ENCODE measurements at places on chromosomes 1 and 21.

DNA sequence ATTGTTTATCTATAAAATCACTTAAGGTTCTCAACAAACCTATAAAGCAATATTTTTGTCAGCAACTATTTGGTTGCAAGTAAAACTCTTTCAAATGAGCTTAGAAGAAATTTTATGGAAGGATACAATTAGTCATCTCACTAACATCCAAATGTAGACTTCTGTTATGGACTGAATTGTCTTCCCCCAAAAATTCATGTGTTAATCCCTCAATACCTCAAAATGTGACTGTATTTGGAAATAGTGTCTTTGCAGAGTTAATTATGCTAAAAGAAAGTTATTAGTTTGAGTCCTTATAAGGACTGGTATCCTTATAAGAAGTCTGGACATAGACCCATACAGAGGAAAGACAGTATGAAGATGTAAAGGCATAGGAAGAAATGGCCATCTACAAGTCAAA lies 357.8 kb upstream of the PRMT6 start:
- no peak for DNase-seq

- no peak for DNase-seq
Measured at GRCh38 chr1:184356891-184357290, 29.9 kb upstream of the C1orf21 start.

- no peak for DNase-seq
Measured at GRCh38 chr1:36160388-36160948, 4.5 kb downstream of the MAP7D1 start.

GRCh38 chr1:9119745-9120144 lies 9.2 kb downstream of the GPR157 start:
- DNase-seq = no peak

DNA sequence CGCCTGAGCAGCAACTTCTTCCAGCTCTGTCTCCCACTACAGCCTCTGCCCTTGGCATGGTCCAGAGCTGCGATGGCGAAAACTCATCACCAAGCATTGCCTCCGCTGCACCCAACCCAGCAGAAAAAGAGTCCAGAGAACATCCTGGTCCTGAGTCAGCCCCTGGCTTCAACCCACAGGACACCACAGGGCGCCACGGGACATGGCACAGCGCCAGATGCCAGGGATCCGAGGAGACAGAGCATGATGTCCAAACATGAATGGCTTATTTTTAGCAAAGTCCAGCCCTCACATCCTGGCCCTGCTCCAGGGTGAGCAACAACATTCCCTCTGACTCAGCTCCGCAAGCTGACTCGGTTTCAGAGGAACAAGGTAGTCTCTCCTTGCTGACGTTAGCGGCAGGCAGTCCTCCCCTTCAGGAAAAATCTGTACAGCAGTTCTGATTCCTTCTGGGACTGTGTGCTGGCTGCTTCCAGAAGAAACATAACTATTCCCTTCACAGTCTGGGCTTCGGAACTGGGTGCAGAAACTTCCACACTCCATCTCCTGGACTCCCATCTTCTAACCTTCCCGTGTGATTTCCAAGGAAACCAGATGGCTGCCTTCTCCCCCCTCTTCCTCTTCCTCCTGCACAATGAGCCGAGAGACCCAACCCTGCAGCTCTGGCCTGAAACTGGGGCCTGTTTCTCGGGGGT lies 131.3 kb downstream of the TOMM20 start:
- peak; percentile 98 for DNase-seq

DNA sequence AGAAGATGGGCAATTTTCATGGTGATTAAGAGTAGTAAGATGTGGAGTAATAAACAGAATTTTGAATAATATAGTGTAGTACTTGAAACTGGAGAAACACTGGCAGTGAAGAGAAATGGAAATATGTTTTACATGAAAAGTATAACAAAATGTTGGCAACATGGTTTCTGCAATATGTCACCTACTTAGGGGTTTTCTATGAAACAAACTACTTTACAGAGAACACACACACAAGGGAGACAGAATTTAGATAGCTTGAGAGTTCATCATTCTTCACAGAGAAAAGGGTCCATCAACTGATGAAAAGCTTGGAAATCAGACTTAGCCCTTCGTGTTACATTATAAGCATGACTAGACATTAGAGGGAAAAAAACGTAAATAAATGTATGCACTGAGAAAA lies 135.2 kb downstream of the EIF4G3 start:
- DNase-seq = no peak

DNA sequence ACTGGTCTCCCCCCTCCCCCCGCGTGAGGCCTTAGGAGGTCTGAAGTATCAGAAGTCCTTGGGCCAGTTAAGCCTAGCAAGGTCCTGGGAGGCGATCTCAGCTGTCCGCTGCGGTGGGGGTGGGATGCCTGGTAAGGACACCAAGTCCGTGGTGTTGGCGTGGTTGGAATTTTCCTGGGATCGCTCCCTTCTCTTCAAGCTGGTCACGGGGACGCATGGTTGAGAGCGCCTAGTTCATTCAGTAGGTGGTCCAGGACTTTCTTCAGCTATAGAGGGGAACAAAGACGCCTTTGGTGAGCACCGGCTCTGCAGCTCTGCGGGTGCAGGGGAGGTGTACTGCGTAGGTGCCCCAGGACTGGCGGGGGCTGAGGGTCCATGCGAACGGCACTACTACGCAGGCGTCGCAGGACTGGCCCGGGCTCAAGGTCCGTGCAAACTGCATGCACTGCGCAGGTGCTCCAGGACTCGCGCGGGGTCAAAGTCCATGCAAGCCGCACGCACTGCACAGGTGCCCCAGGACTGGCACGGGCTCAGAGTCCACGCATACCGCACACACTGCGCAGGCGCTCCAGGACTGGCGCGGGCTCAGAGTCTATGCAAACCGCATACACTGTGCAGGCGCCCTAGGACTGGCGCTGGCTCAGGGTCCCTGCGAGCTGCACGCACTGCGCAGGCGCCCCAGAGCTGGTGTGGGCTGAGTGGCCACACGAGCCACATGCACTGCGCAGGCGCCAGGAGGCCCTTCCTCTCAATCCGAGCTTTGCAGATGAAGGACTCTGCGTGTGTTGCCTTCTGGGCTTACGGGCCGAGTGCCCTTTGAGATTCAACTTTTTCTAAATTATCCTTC lies 36.6 kb upstream of the HMGN1 start:
- DNase-seq = peak; percentile 79

DNA sequence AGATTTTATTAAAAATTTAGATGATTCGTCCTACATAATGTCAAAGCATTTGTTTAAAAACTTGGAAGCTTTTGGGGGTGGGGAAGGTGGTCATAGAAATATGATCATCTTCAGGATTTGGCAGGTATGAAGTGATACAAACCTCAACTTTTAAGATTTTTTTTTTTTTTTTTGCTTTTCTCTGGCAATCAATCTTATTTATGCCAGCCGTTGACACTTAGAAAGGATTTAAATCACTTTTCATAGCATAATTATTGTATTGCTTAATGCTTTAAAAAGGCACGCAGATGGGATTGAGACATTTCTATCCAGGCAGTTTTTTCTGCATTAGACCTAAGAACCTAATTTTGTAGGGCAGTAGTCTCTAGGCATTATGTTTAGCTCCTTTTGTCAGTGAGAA lies 19.7 kb downstream of the MRPS6 start:
- DNase-seq = no peak

GRCh38 chr1:59083946-59084865 lies 212.7 kb upstream of the FGGY start:
- DNase-seq = no peak

GRCh38 chr21:33015096-33015495 lies 10.6 kb upstream of the OLIG2 start:
- no peak for DNase-seq

- no peak for DNase-seq
Measured at GRCh38 chr21:16842696-16843035, 670.2 kb upstream of the CXADR start.

- peak; percentile 73 for DNase-seq
Measured at GRCh38 chr21:17548262-17548661, 35.4 kb downstream of the CXADR start.

- DNase-seq = no peak
Measured at GRCh38 chr1:157181258-157181657, 43.1 kb upstream of the ETV3 start.

DNA sequence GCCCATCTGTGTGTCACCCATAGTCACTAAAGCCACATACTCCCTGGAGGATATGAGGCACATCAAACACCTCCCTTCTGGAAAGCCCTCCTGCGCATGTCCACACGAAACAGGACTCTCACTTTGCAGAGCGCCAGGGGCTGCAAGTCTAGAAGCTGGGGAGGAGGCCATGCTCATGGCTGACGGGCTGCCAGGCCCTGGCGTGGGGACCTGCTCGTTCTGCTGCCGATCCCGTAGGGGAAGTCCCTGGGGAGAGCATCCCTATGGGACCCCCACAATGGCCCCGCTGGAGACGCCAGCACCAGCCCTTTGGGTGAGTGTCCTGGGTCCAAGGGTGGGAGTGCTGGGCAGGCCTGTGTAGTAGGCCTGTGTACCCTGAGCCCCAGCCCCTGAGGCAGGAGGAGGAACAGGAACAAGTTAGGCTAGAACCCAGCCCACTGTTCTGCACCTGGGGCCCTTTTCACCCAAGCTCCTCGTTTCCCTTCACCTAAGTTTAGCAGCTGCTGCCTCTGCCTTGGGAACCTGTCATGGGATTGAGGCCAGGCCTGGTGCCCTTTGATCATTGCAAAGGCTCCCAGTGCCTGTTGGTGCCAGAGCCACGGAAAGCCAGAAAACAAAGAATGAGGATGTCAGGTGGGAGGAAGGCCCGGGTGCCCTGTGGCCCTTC lies 9.9 kb downstream of the FAM3B start:
- DNase-seq = no peak

DNA sequence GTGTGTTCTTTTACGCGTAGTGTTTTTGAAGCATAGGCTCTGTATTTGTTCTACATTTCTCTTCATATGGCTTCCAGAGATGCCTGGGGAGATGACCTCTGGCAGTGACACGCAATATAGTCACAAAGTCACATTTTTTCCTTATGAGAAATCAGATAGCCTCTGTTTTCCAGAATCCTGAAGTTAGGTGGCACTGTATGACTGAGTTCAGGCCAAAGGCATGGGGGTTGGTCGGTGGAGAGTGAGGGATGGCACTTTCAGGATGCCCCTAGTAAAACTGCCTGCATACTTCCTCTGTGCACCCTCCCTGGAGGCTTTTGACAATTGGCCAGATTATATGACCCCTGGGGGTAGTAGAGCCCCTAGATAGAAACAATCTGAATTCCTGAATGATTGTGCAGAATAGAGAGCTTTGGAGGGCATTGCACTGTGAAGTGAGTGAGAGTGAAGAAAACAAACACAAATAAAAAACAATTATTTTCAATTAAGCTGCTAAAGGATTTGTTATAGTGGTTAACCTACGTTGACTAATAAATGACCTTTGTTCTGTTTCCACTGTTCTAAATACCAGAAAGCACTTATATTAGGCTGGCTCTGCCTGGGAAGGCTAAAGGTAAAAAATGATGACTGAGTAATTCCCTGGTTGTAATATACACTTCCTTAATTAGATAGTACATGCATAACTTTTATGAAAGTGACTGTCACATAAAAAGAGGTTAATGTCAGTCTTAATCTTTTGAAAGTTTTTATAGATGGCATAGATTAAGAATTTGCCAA lies 1660.8 kb downstream of the PLA2G4A start:
- peak; percentile 22 for DNase-seq

GRCh38 chr1:43241413-43241836 lies 28.4 kb upstream of the TMEM125 start:
- peak; percentile 54 for DNase-seq

DNA sequence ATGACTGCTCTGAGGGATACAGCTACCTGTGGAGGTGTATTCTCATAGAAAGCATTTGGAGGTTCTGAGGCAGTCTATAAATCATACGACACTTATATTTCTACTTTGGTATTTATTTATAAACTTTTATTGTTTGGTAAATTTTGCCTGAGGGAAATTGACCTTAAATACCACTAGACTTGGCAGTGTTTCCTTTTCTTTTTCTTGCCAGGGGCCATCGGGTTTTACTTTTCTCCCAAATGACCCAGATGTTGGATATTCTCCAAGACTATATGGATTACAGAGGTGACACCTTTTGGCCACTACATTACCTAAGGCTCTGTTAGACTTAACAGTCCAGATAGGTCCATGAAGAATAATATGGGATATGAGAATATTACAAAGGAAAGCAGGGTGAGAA lies 28.2 kb downstream of the CHD1L start:
- DNase-seq = no peak

DNA sequence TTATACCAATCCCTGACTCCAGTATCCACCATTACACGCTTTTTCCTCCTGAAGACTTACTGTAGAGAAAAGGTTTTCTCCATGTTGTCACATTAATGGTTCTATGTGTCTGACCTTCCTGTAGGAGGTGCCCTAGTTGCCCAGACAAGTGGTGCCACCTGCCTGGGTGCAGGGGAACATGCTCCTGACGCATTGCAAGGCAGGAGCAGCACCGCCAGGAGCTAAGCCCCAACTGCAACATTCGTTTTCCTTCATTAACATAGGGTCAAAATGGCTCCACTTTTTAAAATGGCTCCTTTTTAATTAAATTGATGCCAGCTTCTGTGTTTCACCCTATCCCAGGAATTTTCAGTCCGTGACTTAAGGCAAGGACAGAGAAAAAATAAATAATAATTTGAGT lies 220.1 kb upstream of the SAMSN1 start:
- no peak for DNase-seq

GRCh38 chr1:60152891-60153290 lies 79.3 kb upstream of the C1orf87 start:
- no peak for DNase-seq

DNA sequence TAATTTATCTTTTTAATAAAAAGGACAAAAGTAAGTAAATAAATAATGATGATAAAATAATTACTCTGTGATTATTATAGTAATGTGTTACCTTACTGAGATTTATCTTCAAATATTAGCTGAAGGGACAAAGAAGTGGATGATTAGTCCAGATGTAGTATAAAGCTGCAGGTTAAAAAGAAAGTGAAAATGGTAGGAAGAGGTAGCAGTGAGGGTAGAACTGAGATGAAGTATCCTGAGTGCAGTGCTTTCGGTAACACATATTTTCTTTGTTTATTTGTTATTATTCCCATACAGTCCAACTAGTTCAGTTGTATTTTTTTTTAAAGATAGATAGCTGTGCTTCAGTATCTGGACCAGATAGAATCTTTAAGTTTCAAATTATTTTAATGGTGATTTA lies 1203.5 kb downstream of the NCAM2 start:
- no peak for DNase-seq

- no peak for DNase-seq
Measured at GRCh38 chr1:43445606-43446387, 7.9 kb downstream of the HYI start.

DNA sequence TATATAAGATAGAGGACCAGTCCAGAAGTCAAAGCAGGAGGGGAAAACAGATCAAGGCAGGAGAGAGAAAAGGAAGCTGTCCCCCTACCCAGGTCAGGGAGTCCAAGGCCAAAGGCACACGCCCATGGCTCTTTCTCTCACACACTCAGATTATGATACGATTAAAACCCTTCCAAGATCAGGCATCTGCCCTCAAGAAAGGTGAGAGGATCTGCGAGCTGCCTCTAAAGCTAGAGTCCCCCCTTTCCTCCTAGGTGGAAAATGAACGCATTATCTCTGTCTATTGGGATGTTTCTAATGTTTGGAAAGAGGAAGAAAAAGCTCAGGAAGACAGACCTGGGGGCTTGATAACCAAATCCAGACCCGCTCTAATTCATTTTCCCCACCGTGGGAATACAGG lies 7.6 kb downstream of the PAFAH2 start:
- no peak for DNase-seq

Data from iris pigment epithelial cell (primary cell).